Stimulated activated CD8-positive, alpha-beta memory T cell treated with anti-CD3 and anti-CD28 coated beads, Interleukin-4, amount 100 ng/mL, for 48 hours (primary cell): ENCODE measurements at places on chromosomes 3 and 15.

DNA sequence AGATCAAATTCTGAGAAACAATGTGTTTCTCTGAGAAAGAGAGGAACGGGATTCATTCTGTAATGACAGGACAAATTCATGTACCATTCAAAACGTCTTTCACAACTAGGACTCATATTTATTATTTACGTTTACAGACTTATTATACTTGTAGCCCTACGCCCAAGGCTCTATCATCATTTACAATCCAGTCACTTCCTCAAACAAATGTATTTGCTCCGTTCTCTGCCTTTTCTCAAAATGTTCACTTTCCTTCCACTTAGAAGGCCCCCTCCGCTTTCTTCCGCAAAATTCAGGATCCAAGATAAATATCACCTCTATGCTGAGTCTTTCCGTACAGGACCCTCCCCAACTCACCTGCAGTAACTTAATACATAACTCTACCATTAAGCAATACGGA lies 745 bp downstream of the RSL24D1 start:
- no peak for DNase-seq

DNA sequence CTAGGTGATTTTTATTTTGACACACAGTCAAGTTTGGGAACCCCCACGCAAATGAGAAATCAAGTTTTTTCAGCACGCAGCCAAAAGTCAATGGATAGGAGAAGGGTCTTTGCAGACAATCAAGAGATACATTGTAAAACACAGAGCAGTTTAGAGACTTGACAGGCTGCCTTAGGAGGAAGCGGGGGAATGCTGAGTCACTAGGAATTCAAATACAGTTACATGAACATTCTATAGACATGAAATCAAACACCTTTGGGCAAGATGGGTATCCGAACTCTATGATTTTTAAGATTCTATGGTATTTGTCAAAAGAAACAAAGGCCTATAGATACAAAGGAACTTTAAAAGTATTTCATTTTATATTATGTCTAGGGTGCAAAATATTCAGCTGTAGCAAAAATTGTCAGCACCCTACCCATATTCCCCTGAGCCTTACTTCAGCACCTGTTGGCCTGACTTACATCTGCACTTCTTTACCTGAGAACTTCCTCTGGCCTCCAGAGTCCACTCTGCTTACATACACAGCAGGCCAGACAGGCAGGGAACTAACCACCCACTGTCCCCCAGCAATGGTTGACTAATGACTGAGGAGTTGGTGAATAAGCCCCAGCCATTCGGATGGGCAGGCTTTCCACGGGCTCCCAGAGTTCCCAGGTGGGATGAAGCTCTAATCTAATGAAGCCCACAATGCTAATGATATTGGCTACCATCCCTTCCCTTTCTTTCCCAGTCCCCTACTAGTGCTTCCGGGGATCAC lies 289.3 kb upstream of the RORA start:
- no peak for DNase-seq

DNA sequence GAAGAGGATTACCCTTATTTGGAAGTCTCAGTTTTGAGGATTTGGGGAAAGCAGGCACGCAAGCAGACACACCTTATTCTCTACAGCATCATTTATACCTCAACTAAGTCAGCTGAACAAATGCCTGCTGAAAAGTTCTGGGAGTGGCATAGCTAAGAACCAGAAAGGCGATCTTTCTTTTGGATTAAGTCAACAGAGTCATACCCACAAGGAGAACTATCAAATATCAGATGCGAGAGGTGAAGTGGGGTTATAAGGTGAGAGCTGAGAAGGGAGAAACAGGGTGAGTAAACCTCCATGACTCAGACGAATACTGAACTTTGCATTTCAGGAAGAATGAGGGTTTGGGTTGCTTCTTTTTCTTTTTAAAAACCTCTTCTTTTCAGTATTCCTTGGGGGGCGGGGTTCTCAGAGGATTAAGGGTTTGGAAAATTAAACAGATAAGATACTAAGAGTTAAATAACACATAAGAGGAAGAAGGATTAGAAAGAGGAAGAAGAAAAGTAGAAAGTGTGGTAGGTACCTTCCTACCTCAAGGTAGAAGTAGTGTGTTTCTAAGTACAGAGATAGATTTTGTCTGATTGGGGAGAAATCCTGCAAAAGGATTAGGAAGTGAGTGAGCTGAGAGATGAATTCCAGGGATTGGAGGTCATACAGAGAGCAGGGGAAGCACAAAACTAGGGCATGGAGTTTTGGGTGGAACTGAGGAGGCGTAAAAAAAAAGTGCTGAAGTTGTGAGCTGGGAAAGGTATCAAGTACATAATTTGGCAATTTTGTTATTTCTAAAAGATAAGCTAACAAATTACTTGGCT lies 41.3 kb upstream of the ICE2 start:
- DNase-seq, result no peak

DNA sequence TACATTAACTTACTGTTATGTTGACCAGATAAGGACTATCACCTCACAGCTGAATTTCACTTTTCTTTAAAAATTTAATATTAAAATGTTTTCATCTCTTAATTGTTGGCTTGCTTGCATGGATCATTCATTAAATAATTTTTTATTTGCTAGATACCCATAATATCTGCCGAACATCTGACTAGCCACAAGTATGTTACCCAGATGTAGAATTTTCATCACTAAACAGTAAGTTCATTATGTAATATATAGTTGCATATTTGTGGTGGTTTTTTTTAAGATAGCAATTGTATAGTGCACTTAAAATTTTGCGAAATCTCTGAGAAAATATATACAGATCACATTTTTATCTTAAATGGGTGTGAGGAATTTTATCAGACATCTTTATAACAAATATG lies 190.4 kb downstream of the MBNL1 start:
- DNase-seq, result no peak

DNA sequence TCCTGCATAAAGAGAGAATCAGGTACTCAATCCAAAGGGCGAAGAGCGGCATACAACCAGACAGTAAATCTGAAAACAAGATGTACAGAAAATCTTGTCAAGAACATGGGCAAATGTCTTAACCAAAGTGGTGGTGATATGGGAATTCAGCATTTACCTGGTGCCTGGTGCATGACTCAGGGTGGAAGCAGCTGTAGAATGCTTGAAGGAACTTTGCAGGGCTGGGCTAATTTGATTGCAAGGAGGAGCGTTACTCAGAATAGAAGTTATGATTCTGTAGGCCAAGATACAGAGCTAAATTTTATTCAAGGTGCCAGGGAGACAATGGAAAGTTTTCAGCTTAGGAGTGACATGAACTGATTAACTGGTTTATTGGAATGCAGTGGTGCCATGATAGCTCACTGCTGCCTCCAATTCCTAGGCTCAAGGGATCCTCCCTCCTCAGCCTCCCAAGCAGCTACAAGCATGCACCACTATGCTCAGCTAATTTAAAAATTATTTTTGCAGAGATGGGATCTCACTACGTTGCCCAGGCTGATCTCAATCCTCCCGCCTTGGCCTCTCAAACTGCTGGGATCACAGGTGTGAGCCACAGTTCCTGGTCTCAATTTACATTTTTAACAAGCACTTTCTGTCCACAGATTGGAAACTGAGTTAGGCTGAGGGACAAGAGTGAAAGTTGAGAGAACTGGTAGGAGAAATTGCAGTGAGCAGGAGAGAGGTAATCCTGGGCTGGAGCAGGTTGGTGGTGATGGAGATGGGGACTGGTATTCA lies 91.5 kb upstream of the TBC1D5 start:
- DNase-seq, result no peak

GRCh38 chr15:31403096-31403495 lies 76.5 kb downstream of the KLF13 start:
- DNase-seq, result no peak

GRCh38 chr15:101710806-101711205 lies 13.5 kb downstream of the TARS3 start:
- DNase-seq, result no peak

- DNase-seq, result no peak
Measured at GRCh38 chr15:57532731-57533447, 58.8 kb upstream of the MYZAP start.

DNA sequence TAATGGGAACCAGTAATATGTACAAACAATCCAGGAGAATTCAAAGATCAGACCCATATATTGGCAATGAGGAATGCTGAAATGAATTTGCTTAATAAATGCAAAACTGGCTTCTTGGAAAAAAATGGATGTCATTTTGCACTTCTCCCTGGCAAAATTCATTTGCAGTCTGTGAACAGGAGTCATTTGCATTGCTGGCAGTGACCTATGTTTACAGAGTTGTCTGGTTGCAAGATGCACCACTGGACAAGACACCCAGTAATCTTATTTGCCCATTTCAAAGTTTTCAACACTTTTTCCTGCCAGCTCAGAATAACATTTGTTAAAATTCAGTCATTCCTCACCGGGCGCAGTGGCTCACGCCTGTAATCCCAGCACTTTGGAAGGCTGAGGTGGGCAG lies 123.5 kb upstream of the KCNAB1 start:
- DNase-seq, result no peak

- no peak for DNase-seq
Measured at GRCh38 chr3:56987238-56987895, 73.1 kb upstream of the SPATA12 start.

- no peak for DNase-seq
Measured at GRCh38 chr3:57006949-57007419, 53.5 kb upstream of the SPATA12 start.

- DNase-seq, result no peak
Measured at GRCh38 chr3:57169108-57169507, 4.0 kb upstream of the IL17RD start.

GRCh38 chr3:50385754-50386153 lies 26.4 kb upstream of the TMEM115 start:
- DNase-seq, result no peak

DNA sequence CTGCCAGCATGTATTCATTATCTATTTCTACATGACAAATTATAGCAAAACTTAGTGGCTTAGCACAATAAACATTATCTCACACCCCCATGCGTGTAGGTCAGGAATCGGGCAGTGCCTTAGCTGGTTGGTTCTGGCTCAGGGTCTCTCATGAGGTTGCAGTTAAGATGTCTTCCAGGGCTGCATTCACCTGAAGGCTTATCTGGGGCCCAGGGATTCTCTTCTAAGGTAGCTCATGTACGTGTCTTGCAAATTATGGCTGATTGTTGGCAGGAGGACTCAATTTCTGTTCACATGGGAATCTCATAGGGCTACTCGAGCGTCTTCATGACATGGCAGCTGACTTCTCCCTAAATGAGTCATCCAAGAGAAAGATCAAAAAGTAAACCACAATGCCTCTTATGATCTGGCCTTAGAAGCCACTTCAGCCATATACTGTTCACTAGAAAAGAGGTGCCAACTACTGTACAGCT lies 42.9 kb upstream of the TSC22D2 start:
- no peak for DNase-seq

GRCh38 chr15:50168783-50169411 lies 13.1 kb upstream of the SLC27A2 start:
- DNase-seq, result no peak

GRCh38 chr15:78069052-78069414 lies 8.5 kb downstream of the TBC1D2B start:
- DNase-seq, result no peak

DNA sequence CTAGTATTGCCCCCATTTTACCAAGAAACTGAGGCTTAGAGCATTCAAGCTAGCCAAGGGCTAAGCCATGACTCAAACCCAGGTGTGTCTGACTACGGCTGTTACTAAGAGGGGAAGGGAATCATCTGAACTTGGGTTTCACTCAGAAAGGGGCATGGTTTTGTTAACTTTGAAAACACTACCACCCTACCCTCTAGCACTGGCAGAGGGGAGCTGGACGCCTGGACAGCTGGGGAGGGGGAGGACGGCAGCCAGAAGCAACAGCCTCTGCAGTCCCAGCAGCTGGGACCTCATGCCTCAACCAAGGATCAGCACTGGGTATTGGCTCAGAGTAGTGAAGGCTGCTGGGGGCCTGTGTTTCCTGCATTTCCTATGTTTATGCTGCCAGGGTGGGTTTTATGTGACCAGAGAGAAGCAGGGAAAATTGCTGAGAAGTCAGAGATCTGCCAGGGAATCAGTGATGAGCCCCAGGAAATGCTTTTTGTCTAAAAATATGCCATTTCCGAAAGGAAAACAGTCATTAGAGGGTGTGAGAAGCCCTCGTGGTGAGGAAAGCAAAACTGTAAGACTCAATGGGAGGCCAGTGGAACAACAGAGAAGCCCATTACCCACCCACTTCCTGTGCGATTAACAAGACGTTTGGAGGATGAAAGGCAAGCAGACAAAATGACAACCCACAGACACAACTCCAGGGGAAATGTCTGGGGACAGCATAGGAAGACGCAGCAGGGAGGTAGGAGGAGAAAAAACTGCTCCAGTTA lies 41.2 kb downstream of the LIPC start:
- DNase-seq, result peak; percentile 53

GRCh38 chr15:38991701-38992100 lies 427.1 kb upstream of the RASGRP1 start:
- DNase-seq, result no peak
